ENCODE measurements at places on chromosomes 3 and 15.

DNA sequence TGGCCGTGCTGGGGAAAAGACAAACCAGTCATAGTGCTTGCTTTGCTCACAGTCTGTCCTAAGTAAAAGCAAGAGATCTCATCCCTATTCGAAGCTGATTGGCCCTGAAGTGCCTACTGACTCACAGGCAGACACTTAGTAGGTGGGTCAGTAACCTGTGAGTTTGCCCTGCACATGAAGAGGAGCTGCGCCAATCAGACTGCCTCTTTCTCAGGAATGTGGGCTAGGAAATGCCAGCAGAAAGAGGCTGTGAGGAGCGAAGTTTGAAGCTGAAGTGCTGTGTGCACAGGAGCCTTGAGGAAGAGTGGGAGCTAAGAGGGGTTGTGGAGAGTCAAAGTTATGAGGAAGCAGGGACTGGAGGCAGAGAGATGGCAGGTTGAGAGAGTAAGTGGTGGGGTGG is 126.8 kb downstream of the IL20RB start:
- DNase-seq = no peak

DNA sequence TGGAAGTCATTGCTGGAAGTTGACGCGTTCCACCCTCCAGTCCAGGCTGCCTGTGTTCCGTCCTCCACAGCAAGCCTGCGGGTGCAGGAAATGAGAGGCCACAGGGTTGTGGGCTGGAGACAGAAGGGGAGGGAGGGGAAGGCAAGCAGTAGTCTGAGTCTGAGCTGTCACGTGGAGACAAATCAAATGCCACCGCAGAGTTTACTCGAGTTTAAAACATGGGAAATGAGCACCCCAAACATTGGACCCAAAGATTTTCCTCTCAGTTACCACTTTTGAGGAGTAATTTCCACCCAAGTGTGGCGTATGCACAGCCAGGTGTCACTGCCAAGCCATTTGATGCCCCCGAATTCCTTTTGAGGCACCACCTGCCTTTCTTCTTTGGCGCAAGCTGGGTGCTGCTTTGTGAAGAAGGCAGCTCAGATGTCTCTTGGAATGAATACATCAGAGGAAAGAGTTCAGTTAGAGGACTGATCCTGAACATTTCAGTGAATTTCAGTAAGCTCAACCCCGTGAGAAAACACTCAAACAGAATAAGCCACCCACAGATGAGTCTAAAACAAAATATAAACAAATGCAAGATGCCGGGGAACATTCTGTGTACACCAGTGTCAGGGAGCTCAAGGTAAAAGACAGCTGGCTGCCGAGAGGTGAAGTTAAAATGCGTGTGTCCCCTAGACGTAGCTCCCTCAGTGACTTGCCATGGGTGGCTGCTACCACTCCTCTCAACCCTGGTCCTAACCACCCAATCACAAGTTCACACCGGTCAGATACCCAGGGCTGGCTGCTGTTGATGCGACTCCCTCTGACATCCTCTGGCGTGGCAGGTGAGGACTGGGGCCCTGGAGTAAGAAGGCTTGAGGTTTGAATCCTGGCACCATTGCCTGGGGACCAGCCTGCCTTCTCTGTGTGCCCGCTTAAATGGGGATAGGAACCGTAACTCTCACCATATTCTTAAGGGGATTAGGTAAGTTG is 203.8 kb downstream of the UACA start:
- no peak for DNase-seq

DNA sequence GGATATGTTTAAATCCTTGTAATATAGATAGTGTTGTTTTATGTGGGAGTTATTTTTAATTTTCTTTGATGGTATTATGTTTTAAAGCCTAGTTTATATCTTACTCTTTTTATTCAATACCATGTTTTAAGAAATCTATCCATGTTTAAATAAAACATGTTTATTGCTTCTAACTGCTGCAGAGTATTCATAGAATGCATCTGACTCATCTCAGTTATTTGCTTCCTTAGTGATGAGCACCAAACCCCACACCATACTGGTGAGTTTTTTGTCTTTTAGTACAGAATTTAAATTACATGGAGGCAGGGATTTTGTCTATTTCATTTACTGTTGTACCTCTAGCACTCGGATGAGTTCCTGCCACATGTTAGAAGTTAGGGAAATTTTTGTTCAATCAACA is 209.2 kb downstream of the NSUN3 start:
- no peak for DNase-seq

DNA sequence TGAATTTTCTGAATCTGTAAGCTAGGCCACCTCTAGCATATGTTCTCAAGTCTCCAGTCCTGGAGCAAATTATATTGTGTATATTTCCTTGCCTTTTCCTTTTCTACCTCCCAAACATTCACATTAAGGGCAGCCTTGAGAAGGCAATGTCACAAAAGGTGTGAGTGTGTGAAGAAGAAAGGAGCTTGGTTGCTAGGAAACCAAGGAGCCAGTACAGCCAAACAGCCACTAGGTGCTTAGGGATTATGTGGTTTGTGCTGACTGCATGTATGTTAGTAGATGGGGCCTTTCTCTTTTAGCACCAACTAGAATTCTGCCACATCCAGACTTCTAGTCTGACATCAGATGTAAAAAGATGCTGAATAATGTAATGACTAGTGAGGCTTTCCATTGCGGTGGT is 118.8 kb upstream of the DAZL start:
- DNase-seq = peak; percentile 56

DNA sequence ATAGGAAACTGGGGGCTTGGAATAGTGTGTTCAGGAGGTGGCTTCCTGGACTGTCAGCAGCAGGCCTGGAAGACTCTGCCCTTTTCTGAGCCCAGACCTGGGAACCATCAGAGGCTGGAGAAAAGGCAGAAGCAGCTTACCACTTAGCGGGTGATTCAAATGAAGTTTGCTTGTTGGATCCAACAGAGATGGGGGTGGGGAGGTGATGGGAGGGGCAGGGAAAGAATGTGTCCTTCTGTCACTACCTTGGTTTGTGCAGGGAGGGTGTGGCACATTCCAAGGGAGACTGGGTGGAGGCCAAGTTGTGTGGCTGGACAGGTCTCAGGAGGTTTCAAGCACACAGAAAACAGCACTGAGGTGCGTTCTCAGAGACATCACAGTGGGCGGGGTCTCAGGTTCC is 58.8 kb downstream of the TRAK1 start:
- peak; percentile 72 for DNase-seq

- peak; percentile 37 for DNase-seq
Measured at GRCh38 chr15:65334586-65335231, 30.2 kb downstream of the RNU5B-1 start.

DNA sequence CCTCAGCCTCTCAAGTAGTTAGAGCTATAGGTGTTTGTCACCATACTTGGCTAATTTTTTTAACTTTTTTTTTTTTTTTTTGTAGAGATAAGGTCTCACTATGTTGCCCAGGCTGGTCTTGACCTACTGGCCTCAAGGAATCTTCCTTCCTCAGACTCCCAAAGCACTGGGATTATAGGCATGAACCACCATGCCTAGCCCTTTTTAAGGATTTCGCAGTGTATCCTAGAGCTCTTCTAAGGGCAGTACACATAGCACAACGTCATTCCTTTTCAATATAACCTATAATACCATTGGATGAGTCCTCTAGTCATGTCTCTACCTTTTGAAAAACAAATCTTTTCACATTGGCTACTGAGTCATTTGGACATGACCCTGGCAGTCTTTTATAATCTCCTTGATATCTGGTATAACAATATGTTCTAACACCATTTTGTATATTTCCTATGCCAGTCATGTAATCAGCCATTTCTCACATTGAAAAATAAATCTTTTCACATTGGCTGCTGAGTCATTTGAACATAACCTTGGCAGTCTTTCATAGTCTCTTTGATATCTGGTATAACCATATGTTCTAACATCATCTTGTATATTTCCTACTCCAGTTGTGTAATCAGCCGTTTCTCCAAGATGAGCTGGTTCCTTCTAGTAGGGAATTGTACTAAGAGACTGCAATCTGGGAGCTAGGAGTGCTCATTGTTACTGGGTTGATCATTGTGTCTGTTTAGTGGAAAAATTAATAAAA is 944.7 kb downstream of the MCTP2 start:
- DNase-seq = no peak

- DNase-seq = no peak
Measured at GRCh38 chr3:15783361-15783969, 14.3 kb downstream of the ANKRD28 start.

GRCh38 chr3:112362221-112362620 is 29.3 kb downstream of the CD200 start:
- DNase-seq = no peak

- peak; percentile 42 for DNase-seq
Measured at GRCh38 chr15:92821491-92822116, 78.5 kb upstream of the CHD2 start.

DNA sequence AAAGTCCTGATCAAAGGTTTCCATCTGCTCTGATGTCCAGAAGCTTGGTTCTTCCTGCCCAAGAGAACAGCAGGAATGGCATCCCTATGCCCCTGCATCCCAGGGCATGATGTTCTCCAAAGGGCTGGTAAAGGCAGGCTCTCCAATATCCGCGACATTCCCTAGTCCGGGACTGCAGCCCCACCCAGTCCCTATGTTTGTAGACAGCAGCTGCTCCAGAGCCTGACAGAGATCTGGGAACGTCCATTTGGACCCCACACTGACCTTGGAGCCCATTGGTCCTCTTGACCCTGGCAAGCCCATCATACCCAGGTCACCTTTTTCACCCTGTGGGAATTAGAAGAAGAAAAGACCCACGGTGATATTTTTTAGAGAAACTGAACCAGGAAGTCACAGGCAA is 46.3 kb downstream of the COLQ start:
- no peak for DNase-seq

GRCh38 chr15:100350434-100351226 is 8.9 kb upstream of the ADAMTS17 start:
- no peak for DNase-seq

GRCh38 chr3:125037498-125038150 is 18.2 kb downstream of the HEG1 start:
- no peak for DNase-seq

GRCh38 chr15:58517252-58517681 is 85.5 kb downstream of the LIPC start:
- DNase-seq = no peak

DNA sequence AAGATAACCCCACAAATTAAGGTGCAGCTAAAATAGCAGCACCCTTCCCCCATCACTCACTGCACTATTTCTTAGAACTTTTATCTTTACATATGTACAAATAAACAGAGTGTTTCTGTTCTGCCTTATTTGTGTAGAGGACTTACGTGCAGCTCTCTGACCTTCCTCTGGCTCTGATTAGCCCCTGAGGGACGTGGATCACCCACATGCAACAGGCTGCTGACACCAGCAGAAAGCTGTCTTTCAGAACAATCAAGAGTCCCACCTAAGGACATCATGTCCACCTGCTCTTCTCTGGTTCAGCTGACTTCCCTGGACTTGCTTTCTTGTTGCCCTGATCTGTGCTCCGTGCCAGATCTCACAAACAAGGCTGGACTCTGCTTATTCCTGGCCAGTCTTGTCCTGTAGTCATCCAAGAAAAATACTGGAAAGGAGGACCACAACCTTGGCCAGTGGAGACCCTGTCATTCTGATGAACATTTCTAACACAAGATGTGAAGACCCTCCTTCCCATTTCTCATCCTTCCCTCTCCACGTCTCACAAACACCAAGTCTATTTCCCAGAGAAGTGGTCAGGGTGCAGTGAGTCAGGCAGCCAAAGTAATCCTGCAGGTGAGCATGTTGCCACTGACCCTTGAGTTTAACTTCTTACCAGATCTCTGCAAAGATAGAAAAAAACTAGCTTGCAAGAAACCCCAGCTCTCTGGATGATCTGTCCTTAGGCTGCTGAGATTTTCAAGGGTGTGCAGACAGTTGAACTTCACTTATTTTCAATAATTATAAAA is 243.6 kb upstream of the ICE2 start:
- DNase-seq = no peak

DNA sequence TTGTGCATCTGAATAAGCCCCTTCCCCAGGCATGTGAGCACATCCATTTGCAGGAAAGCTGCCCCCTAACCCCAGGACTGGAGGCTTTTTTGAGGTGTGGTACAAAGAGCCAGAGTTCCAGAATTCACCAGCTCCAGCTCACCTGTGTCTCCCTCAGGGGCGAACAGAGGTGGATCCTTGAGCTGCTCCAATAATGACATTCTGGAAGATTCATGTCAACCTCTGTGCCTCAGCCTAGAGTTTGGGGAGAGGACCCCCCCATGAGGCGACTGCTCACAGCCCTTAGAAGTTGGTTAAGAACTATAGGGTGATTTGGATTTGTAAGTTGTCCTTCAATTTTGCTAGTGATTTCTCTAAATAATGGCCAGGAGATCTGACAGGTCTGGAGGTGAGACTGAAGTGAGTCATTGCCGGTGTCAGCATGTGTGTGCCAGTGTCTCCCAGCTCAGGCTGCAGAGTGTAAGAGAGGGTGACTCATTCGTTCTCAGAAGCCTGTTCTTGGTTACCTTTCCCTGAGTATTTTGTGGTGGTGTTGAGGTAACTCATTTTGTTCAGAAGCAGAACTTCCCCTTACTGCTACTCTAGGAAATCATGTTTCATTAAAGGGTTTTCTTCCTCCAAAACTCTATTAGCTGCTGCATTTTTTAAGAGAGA is 136.9 kb upstream of the TOPAZ1 start:
- peak; percentile 20 for DNase-seq

DNA sequence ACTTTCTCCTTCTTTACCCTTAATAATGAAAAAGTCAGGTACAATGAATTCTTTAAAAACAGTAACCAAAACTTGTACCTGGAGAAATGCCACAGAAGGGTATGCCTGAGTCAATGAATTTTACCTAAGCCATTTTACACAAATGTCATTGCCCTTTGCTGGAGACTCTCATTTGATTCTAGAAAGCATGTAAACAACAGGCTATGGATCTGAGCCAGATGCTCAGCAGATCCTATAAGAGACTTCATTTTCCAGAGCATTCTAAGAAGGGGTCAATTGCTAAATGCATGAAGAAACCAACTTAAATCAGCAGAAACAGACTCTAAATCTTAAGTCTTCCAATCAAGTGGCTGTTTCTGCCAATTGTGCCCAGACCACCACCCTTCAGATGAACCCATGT is 83.8 kb upstream of the GALNT15 start:
- DNase-seq = no peak

Data from ELF-1 (cell line).